ENCODE measurements at places on chromosomes 12 and 14.

- no peak for DNase-seq
These were observed 117.7 kb upstream of the RPL10L start for GRCh38 chr14:46769292-46769691.

GRCh38 chr12:129483111-129483893 is 420.5 kb downstream of the TMEM132D start:
- no peak for DNase-seq

DNA sequence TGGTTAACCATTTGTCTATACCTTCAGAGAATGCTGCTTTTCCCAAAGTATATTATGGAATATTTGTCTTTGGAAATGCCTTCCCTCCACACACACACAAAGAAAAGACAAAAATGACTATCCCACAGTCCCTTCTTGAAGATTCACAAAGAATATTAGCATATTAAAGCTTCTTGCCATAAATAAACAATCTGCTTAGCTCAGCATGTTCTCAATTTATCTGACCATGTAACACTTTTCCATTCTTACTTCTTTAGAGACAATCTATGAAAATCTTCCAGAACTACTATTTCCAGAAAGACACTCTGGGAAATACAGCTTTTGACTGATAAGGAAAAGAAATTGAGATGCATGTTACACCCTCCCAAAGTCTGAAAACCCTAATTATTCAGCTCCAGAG is 58.9 kb upstream of the OVCH1 start:
- no peak for DNase-seq

DNA sequence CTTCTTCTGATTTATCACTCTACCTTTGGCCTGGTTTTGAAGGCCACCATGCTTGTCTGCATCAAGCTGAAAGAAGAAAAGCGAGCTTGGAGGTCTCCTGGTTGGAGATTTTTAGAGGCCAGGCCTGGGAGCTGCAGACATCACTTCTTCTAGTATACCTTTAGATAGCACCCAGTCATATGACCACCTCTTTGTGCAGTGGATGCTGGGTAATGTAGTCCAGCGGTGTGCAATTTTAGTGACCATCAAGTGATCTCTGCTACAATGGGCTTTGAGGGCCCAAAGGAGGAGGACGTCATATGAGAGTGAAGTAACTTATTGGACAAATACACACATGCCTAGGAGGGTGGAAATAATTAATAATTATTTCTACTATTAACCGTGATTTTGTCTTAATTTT is 15.2 kb upstream of the WNT5B start:
- DNase-seq: no peak

GRCh38 chr12:127381043-127381668 is 885.8 kb upstream of the TMEM132C start:
- no peak for DNase-seq
